ENCODE measurements at places on chromosomes 1 and 21.

DNA sequence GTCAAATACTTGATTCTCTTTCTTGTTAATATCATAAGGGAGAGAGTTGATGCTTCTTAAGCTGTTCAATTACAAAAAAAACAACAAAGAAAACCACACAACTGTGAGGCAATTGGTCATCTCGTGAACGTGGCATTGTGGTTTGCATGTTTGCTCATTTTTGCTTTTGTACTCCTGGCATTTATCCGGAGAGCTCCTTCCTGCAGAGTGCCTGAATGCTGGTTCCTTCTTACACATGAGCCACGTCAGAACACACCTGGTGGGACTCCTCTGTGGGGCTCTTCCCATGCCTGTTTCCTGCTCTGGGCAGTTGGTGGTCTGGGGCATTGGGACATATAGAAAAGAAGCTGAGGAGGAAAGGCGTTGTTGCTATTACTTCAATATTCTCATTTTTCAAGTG, 25.7 kb downstream of the KCNK1 start:
- no peak for DNase-seq

- no peak for DNase-seq
Observed at GRCh38 chr21:43300496-43301408, 126.2 kb downstream of the SIK1 start.

DNA sequence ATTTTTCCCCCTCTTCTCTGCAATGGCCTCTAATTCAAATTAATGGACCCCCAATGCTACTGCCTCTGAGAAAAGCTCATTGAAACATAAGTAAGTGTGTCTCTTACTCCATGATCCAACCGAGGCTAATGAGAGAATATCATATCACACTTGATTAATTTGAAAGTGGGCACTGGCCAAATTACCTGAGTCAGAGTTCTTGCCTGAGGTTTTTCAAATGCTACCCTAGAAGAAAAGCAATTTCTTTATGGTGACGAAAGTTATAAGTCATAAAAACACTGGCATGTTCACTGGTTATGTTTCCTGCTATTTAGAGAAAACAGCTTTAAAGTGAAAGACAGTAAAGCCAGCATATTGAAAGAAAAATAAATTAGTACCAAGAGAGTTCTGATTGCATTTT, 368.8 kb upstream of the TMPRSS15 start:
- no peak for DNase-seq

- no peak for DNase-seq
Observed at GRCh38 chr21:35398346-35398982, 349.4 kb upstream of the RUNX1 start.

GRCh38 chr21:43825242-43825935, 36.0 kb downstream of the RRP1 start:
- no peak for DNase-seq

DNA sequence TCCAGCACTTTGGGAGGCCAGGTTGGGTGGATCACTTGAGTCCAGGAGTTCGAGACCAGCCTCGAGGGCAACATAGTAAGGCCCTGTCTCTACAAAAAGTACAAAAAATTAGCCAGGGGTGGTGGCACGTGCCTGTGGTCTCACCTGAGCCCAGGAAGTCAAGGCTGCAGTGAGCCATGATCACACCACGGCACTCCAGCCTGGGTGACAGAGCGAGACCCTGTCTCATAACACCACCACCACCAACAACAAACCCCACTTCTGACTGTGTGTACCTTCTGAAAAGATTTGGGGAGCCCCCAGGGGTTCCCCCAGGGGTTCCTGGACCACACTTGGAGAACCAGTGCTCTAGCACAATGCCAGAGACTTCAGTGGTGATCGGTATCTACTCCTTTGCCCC, 29.9 kb downstream of the NUAK2 start:
- DNase-seq = peak; percentile 53

DNA sequence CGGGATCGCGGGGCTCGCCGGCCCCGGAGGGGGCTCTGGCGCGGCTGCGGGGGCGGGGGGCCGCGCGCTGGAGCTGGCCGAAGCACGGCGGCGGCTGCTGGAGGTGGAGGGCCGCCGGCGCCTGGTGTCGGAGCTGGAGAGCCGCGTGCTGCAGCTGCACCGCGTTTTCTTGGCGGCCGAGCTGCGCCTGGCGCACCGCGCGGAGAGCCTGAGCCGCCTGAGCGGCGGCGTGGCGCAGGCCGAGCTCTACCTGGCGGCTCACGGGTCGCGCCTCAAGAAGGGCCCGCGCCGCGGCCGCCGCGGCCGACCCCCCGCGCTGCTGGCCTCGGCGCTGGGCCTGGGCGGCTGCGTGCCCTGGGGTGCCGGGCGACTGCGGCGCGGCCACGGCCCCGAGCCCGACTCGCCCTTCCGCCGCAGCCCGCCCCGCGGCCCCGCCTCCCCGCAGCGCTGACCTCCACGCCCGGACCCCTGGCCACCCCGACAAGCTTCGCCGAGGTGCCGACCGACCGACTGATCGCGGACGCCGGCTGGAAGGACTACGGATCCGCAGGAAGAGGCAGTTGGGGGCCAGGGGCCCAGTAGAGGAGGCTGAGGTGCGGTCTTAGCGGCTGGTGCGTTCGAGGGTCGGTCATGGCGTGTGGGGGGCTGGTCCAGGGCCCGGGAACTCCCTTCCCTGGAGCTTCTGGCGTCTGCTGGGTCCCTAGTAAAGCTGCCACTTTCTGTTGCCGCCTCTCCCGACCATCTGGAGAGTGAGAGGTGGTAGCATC, 711 bp downstream of the TRNP1 start:
- DNase-seq = no peak

DNA sequence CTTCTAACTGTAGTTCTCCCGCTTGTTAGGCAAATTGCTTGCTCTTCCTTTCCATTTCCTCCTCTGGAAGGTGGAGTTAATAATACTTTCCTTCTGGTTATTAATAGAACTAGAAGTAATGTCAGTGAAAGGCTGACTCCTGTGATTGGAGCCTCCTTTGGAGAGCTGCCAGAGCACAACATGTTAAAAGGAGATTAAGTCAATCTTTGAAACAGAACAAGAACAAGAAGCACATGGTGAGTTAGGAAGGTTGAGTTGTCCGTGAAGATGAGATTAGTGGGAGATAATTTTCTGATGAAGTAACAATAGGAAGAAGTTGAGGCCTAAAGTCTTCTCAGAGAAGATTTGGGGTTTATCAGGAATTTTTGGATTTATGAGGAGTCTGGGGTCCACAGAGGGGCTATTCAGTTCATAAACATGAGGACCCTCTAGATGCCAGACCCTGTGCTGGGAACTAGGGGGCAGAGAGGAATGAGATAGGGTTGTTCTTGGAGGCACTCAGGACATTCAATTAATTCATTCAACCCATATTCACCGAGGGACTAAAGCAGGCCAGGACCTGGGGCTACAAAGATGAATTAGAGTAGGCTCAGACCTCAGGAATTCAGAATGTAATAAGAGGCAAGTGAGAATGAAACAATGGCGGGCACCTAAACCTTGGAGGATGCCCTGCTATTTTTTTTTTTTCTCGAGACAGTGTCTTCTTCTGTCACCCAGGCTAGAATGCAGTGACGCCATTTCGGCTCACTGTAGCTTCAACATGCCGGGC, 40.7 kb upstream of the DHCR24 start:
- no peak for DNase-seq

DNA sequence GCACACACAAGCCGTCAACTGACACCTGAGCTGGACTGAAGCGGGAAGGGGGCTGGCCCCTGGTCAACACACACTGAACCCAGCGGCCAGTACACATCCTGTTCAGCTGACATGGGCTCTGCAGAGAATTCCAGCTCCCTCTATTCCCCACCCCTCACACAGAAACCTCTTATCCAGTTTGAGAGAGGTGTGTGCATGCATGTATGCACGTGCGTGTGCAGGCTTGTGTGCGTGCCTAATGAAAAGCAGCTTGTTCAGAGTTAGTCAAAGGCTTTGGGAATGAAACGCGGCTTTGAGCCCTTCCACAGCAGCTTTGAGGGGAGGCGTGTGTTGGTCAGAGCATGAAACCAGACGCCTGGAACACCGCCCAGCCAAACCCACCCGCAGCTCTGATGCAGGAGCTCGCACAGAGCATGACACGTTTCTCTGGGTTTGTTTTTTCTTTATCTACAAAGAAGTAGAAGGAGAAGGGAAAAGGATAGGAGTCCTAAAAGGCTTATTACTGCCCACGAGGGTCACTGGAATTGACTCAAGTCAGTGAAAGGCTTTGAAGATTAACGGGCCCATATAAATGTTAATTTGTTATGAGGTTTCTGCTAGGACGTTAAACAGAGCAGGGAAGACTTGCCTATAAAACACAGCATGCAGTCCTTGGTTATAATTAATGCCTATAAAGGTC, 184.2 kb downstream of the ETS2 start:
- no peak for DNase-seq

GRCh38 chr1:73862355-73862754, 335.6 kb downstream of the LRRIQ3 start:
- no peak for DNase-seq

GRCh38 chr1:224458996-224459395, 24.4 kb upstream of the WDR26 start:
- DNase-seq = no peak

GRCh38 chr1:188402986-188403385, 1574.2 kb downstream of the PLA2G4A start:
- no peak for DNase-seq

- no peak for DNase-seq
Observed at GRCh38 chr1:42518908-42519307, 55.8 kb downstream of the CCDC30 start.

GRCh38 chr1:43331688-43332087, 5.9 kb upstream of the MPL start:
- DNase-seq = no peak

- DNase-seq = no peak
Observed at GRCh38 chr1:107286125-107286524, 145.3 kb downstream of the NTNG1 start.

- DNase-seq = peak; percentile 79
Observed at GRCh38 chr21:38853421-38853919, 47.7 kb downstream of the ETS2 start.

DNA sequence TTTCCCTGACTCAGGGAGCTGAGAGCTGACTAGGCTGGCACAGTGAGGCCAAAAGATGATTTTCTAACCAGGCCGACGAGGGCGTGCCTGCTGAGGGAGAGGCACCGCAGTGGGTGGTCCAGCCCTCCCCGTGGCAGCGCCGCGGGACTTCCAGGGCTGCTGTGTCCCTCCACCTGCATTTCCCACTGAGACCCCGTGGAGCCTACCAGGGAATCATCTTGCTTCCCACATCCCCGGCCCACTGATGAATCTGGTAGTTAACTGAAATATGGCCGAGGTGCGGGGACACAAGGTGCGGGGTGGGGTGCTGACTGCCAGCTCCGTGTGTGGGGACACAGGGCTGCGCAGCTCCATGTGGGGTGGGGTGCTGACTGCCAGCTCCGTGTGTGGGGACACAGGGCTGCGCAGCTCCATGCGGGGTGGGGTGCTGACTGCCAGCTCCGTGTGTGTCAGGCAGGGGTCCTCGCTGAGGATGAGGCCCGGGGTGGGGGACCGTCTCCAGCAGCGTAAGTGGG, 10.4 kb downstream of the WRAP73 start:
- DNase-seq = no peak

DNA sequence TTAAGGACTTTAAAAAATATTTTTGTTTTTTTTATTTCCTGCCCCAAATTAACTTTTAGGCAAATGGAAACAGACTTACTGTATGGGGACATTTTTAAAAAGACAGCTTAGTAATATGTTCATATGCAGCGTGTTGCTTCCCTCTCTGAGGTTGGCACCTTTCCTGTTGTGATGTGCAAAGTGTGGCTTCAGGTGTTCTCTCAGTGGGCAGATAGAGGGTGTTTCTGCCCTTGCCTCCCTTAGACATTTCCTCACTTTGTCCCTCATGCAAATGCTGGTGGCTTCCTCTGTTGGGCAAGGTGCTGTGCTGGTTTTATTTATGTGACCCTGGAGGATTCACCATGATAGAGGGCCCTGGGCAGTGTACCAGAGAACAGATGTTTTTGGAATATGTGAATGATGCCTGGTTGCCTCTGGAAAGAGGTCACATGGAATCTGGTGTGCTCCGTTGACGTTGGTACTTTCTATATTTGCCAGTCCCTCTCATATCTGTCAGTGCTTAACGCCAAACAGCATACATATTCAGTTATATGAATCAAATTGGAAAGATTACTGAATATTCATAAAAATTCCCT, 123.5 kb downstream of the PATJ start:
- no peak for DNase-seq

DNA sequence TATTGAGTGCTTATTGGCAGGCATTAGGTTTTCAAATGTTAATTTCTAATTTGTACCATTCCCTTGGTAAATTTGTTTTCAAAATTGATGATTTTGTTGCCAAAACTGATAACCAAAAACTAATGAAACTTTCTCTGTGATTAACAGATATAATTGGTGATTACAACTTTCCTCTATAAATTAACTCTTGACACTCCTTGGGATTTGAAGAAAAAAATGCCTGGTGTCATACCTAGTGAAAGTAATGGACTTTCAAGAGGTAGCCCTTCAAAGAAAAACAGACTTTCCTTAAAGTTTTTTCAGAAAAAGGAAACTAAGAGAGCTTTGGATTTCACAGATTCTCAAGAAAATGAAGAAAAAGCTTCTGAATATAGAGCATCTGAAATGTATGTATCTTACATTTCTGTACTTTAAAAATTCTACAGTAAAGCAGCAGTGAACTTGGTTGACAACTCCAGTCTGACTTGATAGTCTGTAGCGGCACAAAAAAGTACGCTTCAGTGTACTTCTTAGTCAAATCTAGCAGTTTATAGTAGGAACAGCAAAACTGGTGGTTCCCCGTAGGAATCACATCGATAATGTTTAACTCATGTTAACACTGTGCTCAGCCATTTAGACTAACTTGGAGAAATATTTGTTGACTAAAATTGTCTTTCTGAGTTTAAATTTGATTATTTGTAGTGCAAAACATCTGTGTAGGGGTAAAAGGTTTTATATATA, 3.0 kb downstream of the USP1 start:
- no peak for DNase-seq

DNA sequence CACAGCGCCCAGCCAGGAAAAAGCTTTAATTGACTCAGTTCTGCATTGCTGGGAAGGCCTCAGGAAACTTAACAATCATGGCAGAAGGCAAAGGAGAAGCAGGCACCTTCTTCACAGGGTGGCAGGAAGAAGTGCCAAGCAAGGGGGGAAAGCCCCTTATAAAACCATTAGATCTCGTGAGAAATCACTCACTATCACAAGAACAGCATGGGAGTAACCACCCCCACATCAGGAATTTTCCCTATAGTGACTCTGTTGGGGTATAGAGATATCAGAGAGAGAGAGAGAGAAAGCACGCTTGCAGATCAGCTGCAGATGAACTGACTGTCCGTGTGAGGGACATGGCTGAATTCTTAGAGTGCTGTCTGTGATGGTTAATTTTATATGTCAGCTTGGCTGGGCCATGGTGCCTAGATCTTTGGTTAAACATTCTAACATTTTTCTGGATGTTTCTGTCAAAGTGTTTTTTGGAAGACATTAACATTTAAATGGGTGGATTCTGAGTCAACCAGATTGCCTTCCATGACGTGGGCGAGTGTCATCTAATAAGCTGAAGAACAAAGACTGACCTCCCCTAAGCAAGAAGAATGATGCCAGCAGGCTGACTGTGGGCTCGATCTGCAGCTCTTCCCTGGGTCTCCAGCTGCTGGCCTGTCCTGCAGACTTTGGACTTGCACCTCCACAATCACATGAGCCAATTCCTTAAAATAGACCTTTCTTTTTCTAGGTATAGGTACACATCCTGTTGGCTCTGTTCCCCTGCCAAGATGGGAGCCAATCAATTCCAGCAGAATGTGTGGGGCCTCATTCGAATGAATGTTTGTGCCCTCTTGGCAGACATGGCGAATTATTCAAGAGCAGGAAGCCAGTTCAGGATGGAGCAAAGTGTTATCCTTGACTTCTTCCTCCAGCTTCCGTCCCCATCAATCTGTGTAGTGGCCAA, 21.4 kb upstream of the CPT2 start:
- DNase-seq = no peak

GRCh38 chr1:155131856-155132255, 3.8 kb upstream of the SLC50A1 start:
- no peak for DNase-seq
